H9 (cell line): ENCODE measurements at places on chromosomes 2 and 18.
A peak's percentile ranks its signal among the peaks of the same experiment; 100 is the strongest.

DNA sequence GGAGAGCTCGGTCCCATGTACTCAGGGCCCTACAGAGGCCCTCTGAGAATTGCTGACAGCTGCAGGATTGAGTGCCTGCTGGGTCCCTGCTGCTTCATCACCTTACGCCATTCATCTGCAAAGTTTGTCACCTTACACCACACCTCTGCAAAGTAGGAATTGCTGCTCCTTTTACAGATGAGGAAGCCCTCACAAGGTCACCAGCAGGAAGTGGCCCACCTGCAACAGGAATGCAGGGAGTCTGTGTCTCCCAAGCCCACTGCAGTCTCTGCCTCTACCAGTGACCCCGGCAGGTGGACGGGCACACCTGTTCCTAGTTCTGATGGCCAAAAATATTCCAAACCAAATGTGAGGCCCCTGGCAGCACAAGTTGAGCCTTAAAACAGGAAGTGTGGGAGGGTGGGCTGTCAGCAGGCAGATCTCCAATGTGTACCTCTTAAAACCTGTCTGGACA lies 441.4 kb downstream of the NBAS start:
- DNase-seq, result peak; percentile 89

DNA sequence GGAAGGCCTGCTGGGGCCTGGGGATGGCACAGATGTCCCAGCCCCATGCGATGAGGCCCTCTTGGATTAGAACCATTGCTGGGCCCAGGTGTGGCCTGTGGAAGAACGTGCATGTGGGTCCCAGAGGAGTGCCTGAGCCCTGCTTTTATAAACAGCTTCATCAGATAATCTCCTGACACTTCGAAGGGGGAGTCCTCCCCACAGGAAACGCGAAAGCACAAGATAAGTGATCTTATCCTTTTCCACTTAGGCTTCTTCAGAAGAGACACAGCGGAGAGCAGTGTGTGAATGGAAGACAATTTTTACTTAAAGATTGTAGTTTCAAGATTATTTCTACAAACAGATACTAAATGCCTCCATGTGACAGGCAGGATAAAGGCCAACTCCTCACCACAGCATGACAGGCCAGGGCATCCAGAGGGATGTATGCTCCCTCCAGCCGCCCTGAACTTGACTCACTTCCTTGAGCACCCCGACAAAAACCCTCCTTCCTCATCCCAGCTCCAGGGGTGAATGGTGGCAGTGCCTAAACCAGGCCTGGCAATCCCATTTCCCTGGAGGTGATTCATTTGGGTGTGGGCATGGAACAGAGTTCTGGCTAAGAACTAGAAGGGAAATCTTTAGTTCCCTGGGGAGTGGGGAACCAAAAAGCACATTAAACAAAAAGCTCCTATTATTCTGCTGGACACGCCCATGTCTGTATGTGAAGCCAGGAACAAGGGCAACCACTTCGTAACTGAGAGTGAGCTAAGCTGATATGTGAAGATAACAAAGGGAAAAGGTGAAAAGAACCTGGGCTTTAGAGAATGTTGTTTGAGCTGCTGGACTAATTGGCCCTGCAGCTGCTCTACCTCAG lies 56.2 kb upstream of the TMEM163 start:
- DNase-seq, result no peak

GRCh38 chr18:9139400-9140039 lies 2.9 kb downstream of the ANKRD12 start:
- no peak for DNase-seq

DNA sequence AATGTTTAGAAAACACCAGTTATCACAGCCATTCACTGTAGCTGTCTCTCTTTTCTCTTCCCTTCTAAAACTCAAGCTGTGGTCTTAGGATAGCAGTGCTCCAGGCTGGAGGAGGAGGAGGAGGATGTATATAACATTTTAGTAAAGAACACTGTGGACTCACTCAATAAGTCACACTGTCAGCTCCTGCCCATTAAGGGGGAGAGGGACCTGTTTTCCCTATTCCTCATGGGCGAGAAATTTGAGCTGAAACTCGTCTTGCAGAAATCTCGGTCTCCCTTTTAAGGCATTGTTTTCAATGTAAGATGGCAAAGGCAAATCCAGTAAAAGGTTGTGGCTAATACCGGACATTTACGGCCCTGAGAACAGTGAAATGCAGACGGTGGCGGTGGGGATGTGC lies 114.8 kb upstream of the ZNF236 start:
- DNase-seq, result no peak

GRCh38 chr2:172090044-172090961 lies 5.0 kb downstream of the DLX1 start:
- DNase-seq, result peak; percentile 77

DNA sequence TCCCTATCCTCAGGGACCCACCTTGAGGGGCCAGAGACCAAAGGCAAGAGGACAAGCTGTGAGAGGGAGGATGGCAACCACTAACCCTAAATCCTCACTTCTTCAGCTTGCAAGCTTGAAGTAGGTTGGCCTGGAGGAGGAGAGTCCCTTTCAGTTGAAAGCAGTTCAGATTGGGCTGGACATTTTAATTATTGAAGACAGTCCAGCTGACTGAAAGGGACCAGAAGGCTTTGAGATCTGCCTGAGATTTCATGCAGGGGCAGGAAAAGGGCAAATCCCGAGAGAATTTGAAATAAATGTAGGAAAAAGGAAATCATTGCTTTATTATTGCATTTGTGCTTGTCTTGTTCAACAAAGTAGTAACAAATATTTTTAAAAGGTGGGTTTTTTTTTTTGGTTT lies 118.9 kb upstream of the STON1 start:
- no peak for DNase-seq

DNA sequence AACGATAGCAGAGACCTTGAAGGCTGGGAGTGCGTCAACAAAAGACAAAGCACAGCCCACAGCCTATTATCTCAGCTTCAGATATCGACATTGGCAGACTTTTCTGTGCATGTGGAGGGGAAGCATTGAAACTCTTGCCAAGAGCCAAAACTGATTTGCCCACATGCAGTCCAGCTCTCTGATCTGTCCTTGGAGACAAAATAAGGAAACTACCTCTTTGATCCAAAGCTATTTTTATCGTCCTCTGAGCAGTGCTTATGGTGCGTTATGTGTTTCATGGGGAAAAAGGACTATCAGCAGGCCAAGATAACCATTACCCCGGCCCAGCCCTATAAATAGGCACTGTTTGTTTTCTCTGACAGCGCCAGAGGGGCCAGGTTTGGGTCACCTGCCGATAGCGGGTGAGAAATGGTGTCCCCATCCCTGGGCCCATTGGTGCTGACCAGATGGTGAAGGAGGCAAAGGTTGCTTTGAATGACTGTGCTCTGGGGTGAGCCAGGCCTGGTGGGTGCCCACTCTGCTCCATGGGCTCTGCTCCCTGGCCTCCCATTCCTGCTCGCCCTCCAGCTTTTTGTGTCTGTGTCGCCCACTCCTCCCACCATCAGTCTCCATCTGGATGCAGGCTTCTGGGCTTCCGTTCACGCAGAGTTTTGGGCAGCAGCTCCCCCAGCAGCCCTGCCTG lies 176.1 kb upstream of the HS6ST1 start:
- DNase-seq, result peak; percentile 24

DNA sequence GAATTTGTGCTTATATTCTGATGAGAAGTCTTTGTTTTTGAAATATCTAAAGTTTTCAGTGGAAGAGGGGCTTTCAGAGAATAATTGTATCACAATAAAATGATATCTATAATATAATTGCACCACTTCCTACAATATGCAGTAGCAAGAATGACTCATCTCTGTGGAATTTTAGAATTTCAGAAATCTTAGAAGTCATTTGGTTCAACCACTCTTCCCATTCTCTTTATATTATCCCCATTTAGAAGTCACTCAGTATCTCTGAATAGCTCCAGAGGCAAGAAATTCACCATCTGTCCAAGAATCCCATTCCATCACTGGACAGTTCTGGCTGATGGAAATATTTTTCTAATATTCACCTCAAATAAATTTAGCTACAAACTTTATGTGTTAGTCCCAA lies 59.3 kb upstream of the CCDC68 start:
- DNase-seq, result no peak

DNA sequence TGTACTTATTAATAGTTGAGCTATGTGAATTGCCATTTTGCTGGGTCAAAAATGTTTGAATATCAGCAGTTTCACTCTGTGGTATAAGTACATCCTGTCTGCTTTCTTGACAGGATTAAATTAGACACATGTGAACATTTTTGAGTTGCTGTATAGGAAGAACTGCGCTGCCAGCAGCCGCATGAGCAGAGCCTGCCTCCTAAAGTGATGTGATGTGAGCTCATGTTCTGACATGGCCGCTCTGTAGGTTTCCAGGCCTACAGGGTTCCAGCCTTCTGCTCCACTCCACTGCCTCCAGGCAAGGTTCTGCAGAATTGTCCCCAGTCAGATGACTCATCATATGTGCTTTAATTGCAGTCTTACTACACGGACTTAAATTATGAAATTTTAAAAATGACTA lies 119.7 kb upstream of the NFATC1 start:
- DNase-seq, result no peak

GRCh38 chr2:231701456-231702373 lies 6.6 kb upstream of the PTMA start:
- DNase-seq, result no peak

GRCh38 chr2:167925758-167926157 lies 321.6 kb downstream of the STK39 start:
- DNase-seq, result no peak

DNA sequence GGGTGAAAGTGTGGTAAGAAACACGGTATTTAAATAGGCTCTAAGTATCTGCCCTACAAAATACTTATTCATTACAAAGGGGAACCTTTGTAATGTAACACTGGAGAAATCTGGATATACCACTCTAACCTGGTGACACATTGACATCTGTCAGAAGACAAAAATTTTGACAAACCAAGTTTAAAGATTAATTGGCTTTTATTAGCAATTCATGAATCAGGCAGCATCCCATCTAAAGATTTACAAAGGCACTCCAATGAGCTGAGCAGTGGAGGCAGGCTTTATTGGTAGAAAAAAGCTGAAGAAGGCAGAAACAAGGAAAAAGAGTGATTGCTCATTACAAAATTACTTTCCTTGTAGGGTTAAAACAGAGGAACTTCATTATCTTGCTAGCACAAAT lies 35.0 kb downstream of the BMPR2 start:
- no peak for DNase-seq

DNA sequence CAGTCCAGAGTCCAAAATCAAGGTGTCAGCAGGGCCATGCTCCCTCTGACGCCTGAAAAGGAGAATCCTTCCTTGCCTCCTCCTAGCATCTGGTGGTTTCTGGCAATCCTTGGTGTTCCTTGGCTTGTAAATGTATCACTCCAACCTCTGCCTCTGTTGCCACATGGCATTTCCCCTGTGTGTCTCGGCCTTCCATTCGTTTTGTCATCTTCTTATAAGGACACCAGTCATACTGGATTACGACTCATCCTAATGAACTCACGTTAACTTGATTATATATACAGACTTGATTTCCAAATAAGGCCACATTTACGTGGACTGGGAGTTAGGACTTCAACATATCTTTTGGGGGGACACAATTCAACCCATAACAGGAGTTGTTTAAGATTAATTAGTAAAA lies 15.8 kb downstream of the PMAIP1 start:
- no peak for DNase-seq

- DNase-seq, result no peak
These were observed 76.7 kb downstream of the MRPS9 start for GRCh38 chr2:105114551-105114950.

DNA sequence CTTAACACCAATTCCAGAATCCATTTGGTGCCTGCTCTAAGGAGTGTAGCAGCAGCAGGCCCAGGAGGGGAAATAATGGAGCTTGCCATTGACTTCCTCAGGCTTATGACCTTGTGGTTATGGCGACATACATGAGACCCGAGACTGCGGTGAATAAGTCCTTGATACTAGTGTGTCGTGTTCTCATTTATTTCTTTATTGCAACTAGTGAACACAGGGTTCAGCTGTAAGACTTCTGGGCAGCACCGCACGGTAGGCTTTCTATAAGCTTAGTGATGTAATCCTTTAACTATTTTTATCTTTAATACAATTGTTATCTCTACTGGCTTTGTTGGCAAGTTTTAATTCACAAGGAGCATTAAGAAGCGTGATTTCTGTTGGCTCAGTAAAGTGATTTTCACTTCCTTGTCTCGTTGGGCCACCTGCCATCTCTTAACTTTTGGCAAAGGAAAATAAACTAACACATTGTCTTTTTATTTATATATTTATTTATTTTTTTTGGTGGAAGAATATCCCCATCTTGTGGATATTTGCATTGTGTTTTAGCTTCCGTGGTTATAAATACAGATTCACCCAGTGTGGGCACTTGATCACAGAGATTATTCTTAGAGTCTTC lies 139.8 kb downstream of the LTBP1 start:
- no peak for DNase-seq

- no peak for DNase-seq
These were observed 45.5 kb downstream of the OSR1 start for GRCh38 chr2:19312949-19313348.

DNA sequence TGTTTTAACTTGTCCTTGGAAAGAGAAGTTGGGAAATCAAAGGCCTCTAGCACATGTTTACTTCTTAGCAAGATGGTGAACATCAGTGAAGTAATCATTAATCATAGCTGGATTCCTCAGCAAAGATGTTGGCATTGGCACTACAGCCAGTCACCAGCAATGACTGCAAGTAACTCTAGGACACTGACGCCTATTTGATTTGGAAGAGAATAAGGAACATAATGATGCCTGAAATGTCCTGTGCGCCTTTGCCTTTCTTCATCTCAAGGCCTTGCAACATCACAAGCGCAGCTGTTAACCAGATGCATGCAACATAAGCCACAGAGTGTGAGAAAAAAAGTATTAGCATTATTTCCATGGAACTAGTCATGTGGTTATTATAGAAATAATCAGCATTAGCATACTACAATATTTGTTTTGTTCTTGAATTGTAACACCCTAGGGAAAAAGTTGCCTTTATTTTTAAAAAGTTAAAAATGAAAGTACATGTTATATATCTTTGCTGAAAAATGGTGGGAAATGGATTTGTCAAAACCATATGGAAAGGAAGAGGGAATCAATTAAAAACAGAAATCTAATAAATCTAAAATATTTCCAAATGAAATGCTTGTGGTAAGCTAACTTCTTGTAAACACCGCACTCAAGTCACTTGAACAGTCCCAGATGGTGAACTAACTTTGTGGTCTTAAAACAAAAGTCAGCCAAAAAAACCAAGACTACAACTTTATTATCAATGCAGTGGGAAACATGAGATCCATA lies 55.6 kb downstream of the THADA start:
- DNase-seq, result no peak

- DNase-seq, result no peak
These were observed 194.5 kb upstream of the LRRTM1 start for GRCh38 chr2:80499095-80499494.

- DNase-seq, result no peak
These were observed 334.6 kb upstream of the LRATD1 start for GRCh38 chr2:14297906-14298305.

- DNase-seq, result no peak
These were observed 2.5 kb downstream of the PID1 start for GRCh38 chr2:229268626-229269025.
